ENCODE measurements at places on chromosomes 2 and 18.

GRCh38 chr2:152504618-152505017, 169.6 kb downstream of the FMNL2 start:
- no peak for DNase-seq

- DNase-seq, result no peak
Observed at GRCh38 chr2:60958800-60959199, 58.7 kb upstream of the PEX13 start.

GRCh38 chr2:142484111-142484510, 353.3 kb upstream of the LRP1B start:
- no peak for DNase-seq

- no peak for DNase-seq
Observed at GRCh38 chr2:84482603-84483002, 23.5 kb upstream of the SUCLG1 start.

DNA sequence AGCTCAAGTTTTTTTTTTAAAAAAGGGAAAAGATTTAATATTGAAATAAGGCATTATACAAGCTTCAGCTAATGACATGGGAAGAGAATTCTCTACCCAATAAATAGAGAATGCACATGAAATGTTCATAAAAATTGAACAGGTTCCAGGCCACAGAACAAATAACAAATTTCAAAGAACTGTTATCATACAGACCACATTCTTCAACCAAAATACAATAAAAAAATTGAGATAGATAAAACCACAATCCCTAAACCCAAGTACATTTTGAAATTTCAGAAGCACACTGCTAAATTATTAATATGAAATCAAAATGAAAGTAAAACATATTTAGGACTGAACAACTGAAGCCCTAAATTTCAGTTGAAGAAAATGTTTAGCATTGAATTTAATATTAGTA, 89.6 kb downstream of the BCL2 start:
- DNase-seq, result no peak

- no peak for DNase-seq
Observed at GRCh38 chr2:84741182-84741822, 139.6 kb downstream of the TRABD2A start.

DNA sequence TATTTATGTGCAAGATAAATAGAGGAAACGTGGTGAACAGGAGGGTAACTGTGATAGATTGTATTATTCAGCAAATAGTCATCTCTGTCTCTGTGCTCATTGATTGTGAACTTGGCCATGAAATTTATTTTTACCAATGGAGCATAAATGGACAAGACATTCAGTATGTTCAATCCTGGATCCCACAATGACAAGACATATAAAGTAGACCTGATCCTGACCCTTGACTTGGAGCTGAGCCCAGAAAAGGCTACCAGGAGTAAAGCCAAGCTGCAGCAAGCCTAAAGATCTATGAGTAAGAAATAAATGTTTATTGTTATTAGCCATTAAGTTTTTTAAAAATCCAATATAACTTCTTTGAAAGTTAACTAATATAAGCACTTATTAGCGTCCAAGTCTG, 531.2 kb downstream of the PIK3C3 start:
- no peak for DNase-seq

DNA sequence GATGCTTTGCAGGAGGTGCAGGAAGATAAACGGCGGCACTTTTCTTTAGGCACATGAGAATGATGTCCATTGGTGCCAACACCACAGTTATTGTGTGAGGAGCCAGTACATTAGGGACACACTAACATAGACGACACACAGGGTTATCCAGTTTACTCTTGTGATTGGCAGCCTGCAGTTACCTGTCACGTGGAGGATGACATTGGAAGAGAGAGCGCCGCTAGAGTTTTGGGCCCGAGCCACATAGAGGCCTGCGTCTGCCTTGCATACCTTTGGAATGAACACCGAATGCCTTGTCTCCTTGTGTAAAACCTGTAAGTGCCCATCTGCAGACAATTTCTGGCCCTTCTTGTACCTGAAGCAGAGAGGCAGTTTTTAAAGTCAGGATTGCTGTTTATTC, 26.9 kb upstream of the TTN start:
- DNase-seq, result no peak

- DNase-seq, result no peak
Observed at GRCh38 chr2:207202645-207203044, 36.9 kb upstream of the KLF7 start.

DNA sequence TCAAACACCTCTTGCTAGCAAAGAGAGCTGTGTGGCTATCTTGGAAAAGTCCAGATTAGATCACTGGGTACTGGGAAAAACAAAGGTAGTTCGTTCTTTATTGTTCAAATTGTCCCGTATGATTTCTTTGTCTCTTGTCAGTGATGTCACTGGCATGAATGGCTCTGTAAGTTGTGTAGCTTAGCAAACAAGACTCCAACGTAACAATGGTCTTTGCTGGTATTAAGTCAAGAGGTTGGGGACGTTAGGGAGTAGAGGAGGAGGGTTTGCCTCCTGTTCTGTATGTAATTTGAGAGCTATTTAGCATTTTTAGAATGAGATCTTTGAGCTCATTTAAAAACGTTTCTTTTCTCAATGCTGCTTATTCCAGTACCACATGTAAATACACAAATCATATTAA, 216.5 kb upstream of the SP5 start:
- no peak for DNase-seq

DNA sequence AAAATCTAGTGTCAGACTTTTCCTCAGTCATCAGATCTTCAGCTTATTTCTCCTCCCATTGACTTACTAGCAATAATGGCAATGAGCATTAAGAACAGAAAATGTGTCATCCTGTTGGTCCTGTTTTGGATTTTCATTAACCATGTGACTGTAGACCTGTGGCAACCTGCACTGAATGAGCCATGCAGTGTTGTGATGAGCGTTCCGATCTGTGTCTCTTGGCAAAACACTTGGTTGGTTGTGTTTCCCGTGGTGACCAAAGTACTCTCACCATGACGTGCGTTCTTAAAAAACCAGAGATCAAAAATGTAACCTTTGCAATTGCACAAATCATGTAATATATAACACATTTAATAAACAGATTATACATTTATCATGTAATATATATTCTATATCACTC, 138.6 kb downstream of the MAP3K20 start:
- no peak for DNase-seq

DNA sequence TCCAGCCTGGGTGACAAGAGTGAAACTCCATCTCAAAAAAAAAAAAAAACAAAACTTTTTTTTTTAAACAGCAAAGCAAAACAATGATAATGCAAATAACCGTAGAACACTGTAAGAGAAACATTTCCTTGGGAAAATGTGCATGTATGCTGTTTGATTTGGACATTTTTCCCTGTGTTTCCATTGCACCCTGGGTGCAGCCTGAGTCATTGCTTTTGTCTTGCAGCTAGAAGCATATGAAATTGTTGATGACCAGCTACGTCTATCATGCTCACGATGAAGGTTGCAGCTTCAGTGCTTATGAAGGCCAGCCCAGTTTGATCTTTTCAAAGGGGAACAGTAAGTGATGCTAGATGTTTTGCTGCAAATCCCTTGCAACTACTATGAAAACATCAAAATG, 41.5 kb downstream of the MOGAT1 start:
- DNase-seq, result no peak

Data from stimulated activated CD4-positive, alpha-beta T cell treated with anti-CD3 and anti-CD28 coated beads, Interleukin-1b, Interleukin-23, amount 100 ng/mL, for 1 hour (primary cell).